NB4 (cell line): ENCODE measurements at places on chromosomes 12 and 14.

DNA sequence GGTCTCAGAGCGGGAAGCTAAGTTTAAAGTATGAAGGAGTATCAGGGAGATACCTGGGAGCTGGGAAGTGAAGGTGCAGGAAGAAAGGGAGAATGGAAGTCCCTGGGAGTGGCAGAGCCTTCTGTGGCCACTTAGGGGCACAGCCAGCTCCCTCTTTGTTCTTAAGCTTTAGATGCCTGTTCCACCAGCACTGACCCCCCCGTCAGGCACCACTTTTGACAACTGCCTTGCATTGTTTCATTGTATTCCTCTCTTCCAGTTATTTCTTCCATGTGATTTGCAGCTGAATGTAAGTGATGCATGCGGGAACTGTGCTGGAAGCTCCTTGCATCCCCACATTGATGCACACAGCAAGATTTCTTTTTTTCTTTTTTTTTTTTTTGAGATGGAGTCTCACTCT lies 2.6 kb downstream of the GALNT16 start:
- no peak for DNase-seq

GRCh38 chr14:77416836-77417235 lies 6.5 kb downstream of the NOXRED1 start:
- no peak for DNase-seq

- peak; percentile 93 for DNase-seq
These were observed at the start of gene RASSF3 for GRCh38 chr12:64610079-64610659. Gene RASSF3, plus strand, starts transcription at chr12:64610495. Its CDS starts 138 bp downstream, at chr12:64610633.

DNA sequence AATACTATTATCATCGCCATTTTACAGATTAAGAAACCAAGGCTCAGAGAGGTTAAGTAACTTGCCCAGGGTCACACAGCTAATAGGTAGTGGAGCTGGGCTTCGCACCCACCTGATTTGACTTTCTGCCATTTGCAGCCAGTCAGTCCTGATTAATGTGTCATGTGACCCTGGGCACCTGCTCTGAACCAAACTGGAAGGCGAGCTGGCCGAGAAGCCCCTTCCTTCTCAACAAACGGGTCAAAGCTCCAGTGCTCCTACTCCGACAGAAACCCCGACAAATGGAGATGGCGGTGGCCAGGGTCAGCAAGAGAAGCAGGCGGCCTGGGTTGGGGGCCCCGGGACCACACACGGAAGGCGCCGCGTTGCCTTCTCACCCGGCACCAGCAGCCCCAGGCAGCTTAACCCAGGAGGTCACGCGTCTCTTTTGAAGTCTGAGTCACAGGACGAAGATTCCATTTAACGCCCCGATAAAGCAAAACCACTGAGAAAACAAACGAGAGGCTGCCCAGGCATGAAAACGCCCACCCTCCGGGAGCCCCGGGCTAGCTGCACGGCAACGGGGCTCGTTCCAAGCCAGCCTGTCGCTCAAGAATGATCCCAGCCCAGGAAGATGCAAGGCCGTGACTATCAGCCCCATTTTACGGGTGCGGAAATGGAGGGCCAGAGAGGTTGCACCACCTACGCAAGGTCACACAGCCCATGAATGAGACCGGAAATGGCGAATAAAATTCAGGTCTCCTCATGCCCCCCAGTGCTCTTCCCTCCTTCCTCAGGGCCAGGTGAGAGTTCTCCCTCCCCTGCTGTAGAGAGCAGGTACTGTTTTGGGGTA lies 124.8 kb downstream of the SCARB1 start:
- no peak for DNase-seq

GRCh38 chr12:28855761-28856310 lies 293.2 kb upstream of the FAR2 start:
- DNase-seq, result no peak
